Chondrocyte (in vitro differentiated cells): ENCODE measurements at places on chromosomes 16 and 17. TPM values are rescaled to one million over a fixed set of nuclear protein-coding genes. Genes with fewer than 3 reads are reported as not detected.

DNA sequence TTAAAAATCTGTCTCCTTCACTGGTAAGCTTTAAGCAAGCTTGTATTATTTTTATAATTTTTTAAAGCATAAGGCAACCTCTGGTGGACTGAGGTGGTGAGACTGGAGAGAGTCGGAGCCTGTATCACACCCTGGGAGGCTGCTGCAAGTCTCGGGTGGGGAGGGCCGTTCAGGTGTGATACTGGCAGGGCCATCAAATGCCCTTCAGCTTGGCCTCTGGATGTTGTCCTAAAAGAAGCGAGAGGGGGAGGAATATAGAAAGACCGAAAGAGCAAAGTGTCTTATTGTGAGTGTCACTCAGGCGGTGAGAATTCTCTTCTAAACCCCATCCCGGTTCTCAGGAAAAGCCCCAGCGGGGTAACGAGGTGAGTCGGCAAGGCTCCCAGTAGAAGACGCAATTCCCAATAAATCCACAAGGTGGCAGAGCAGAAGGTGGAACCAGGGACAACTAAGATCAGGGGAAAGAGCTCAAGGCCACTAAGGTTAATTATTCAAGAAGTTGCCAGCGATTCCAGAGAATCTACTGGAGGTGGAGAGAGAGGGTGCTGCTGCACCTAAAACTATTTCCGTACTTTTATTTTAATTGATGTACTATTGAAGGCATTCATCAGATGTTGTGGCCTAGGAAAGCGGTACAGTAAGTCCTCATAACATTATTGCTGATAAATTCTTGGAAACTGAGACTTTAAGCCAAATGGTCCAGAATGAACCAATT, 14.1 kb downstream of the C17orf67 start:
- no peak for DNase-seq

- no peak for DNase-seq
These were observed 718 bp downstream of the NDUFAB1 start for GRCh38 chr16:23595246-23595950.

- no peak for DNase-seq
These were observed 389.0 kb upstream of the CDH11 start for GRCh38 chr16:65510850-65511249.

KCNJ18 gene
- not detected in 3 replicates for total RNA-seq

FGF11 gene
- total RNA-seq, result 5.0 to 6.0 TPM (median 5.1 TPM) in 3 replicates
